ENCODE measurements at places on chromosomes 16 and 17.

- peak; percentile 85 for DNase-seq
These were observed at the start of gene BLTP2 for GRCh38 chr17:28644787-28645575. TSS of gene BLTP2 (minus strand) at chr17:28645158. CDS start at chr17:28645056, 102 bp downstream.

DNA sequence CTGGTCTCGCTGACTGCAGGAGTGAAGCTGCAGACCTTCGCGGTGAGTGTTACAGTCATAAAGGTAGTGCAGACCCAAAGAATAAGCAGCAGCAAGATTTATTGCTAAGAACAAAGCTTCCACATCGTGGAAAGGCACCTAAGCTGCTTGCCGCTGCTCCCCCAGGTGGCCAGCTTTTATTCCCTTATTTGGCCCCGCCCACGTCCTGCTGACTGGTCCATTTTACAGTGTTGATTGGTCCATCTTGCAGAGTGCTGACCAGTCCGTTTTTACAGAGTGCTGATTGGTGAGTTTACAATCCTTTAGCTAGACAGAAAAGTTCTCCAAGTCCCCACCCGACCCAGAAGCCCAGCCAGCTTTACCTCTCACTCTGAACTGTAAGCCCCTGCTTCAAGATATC lies 227.8 kb downstream of the ABCC12 start:
- DNase-seq: no peak

GRCh38 chr17:21001813-21002221 lies 41.0 kb downstream of the USP22 start:
- no peak for DNase-seq

DNA sequence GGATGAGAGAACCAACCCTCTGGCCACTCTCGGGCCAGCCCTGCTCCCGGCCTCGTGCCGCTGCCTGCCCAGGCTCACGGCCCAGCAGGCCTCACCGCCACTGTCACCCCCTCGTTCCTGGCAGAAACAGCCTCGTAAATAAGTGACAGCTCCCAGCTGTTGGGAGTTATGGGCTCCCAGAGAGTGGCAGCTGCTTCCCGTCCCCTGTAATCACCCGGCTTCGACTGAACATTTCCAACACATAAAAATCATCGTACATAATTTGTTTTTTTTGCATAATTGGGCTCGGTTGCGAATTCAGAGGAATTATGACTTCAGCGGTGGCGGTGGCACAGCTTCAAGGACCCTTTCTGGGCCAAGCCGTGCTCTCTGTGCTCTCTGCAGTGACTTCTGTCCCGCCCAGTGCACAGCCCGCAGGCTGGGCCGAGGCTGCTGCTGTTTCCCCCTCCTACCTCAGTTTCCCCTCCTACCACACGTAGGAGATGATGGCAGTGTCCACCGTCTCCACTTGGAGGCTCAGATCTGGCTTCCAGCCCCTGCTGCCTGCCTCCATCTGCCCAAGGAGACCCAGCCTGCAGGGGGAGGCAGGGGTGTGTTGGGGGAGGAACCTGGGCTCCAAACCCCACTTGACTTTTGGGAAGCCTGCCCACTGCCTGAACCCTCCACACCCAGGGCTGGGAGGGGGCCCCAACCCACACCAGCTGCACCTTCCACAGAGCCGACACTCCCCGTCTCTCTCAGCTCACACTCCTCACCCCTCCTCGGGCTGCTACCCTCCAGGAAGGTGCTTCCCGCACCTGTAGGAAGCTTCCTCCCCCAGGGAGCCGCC lies 84.9 kb downstream of the RTN4RL1 start:
- DNase-seq: no peak

Measured in NCI-H2227 treated with DMSO at 0.1 percent for 48 hours (cell line).